ENCODE measurements at places on chromosomes 4 and X.
A peak's percentile ranks its signal among the peaks of the same experiment; 100 is the strongest.

DNA sequence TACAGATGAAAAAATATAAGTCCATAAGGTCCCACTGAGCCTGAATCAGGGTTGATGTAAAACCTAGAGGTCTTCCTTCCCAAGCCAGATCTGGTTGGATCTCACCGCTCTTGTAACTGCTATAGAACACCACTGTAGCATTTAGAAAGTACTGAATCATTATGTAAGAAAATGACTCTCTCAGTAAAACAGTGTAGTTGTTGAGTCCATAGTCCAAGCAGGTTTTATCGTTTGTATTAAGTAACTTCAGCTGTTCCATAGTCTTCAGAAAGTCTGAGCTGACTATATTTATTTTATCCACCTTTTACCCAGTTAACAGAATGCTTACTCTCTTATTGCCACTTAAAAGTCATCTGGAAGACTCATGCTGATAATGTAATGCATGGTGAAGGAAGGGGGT lies 82.2 kb downstream of the POLA1 start:
- DNase-seq: no peak

- DNase-seq: no peak
Observed at GRCh38 chr4:159706704-159707103, 603.8 kb downstream of the RAPGEF2 start.

- DNase-seq: no peak
Observed at GRCh38 chr4:173516621-173517524, 13.2 kb downstream of the HAND2 start.

- DNase-seq: no peak
Observed at GRCh38 chr4:7990807-7991459, 51.3 kb upstream of the AFAP1 start.

GRCh38 chrX:22800360-22800759 lies 199.4 kb upstream of the DDX53 start:
- DNase-seq: no peak

DNA sequence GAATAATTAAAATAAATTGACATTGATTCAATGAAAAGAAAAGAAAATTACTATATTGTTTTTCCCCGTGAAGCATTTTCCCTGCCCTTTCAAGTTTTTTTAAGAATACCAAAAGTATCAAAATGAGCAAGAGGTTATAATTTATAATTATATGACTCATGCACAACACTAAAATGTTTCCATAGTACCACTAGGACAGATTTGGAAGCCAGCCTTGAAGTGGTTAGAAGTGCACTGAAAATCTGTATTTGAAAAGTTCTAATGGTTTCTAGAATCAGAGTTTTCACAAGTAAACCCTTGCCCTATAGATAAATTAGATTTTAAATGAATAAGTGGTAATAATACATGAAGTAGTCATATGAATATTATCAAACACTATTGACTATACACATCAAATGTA lies 140.9 kb downstream of the HNRNPD start:
- DNase-seq: no peak

DNA sequence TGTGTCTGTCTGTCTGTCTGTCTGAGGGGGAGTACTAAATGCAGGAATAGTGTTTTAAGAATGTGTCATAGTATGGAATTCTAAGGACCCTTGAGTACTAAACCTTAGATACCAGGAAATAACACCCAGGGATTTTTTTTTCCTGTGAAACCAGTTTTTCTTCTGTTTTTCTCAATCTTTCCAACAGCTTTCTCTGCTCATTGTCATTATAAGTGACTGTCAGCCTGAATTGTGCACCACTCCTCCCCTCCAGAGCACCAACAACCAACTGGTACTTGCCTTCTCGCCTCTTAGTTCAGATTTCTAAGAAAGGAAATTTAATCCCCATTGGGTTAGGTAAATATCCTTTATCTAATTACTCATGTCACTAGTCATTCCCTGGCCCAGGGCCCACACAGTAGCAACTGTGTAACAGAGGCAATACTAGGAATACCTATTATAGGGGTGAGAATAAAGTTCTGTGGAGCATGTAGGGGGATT lies 320.6 kb downstream of the ADGRL3 start:
- DNase-seq: no peak

GRCh38 chrX:45766981-45767501 lies 566.4 kb upstream of the DIPK2B start:
- no peak for DNase-seq

DNA sequence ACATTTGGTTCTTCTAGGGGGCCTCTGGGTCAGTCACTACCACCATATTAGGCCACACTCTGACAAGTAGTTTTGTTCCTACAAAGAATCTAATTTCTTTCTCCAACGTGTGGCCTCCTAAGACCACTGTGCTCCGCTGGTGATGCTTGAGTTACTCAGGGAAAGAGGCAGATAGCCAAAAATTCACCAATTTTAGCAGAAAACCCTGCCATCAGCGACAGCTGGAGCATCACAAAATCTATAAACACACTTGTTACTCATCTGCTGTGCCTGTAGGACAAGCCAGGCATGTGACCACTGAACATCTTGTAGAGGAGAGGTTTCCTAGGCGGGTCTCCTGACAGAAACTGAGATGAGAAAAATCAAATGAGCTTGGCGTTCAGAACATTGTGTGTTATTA lies 105.4 kb downstream of the SYNPO2 start:
- no peak for DNase-seq

DNA sequence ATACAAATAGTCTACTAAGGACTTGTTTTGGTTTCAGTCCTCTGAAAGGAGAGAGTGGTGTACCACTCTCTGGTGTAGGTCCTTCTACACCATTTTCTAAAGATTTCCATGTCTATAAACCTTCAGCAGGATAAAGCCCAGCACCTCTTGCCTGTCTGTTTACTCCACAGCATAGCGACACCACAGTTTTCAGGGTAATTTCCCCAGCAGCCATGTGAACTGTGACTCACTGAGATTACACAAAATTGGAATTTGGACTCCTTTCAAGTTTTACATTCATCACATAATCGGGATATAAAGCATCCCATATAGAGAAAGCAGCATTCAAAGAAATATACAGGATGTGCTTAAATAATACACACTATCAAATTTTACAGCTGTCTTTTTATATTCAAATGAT lies 229.6 kb downstream of the PRDM5 start:
- no peak for DNase-seq

DNA sequence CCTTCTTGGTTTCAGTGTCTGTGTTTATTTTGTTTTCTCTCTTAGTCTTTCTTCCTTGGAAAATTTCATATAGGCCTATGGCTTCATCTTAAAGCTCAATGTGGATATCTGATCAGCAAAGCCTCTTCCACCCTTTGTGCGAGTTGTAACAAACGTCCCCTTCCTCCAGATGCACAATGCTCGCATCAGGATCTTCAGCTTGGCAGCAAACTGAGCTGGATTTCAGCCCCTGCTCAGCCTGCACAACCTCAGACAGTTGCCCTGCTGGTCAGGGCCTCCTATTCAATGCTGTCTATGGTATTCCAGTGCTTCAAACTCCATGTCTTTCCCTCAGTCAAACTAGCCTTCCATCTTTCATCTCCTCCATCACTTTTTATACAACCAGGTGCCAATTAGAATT lies 309.4 kb downstream of the ARHGAP24 start:
- DNase-seq: no peak

DNA sequence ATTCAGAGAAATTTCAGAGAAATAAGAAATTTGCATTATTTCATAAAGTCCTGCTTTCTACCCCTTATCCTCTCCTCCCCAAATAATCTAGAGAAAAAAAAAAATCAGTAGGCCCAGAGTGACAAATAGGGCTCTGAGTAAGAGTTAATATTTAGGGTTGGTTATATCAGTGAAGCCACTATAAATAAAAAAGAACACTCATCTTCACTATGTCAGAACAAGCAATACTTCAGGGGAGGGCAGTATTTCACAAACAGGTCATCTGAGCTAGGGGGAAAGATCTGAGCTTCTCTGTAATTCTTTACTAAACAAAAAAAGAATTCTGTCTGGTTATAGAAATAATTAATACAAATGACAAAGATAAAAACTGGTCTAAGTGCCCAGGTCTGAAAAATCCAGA lies 39.4 kb downstream of the PDE5A start:
- no peak for DNase-seq

GRCh38 chrX:6291444-6291843 lies 62.8 kb upstream of the NLGN4X start:
- no peak for DNase-seq

DNA sequence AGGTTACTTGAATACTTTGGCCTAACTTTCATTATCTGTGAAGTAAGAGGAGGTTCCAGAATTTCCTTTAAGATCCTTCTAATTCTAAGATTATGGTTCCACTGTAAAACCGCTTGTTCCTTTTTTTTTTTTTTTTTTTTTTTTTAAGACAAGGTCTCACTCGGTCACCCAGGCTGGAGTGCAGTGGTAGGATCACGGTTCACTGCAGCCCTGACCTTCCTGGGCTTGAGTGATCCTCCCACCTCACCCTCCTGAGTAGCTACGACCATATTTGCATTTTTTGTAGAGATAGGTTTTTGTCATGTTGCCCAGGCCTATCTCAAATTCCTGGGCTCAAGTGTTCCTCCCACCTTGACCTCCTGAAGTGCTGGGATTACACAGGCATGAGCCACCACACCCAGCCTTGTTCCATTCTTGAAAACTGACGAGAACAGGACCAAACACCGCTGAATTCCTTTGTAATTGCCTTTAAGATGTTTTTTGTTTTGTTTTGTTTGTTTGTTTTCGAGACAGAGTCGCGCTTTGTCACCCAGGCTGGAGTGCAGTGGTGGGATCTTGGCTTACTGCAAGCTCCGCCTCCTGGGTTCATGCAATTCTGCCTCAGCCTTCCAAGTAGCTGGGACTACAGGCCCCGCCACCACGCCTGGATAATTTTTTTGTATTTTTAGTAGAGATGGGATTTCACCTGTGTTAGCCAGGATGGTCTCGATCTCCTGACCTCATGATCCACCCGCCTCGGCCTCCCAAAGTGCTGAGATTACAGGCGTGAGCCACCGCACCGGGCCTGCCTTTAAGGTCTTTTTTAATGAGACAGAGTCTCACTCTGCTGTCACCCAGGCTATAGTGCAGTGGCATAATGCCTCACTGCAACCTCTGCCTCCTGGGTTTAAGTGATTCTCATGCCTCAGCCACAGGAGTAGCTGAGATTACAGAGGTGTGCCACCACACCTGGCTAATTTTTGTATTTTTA lies 6.8 kb downstream of the PDS5A start:
- DNase-seq: no peak

GRCh38 chr4:145626623-145626982 lies 7.4 kb downstream of the MMAA start:
- no peak for DNase-seq

GRCh38 chrX:64379924-64380323 lies 15.3 kb downstream of the MTMR8 start:
- DNase-seq: no peak

GRCh38 chr4:128709268-128709667 lies 100.2 kb upstream of the JADE1 start:
- no peak for DNase-seq

DNA sequence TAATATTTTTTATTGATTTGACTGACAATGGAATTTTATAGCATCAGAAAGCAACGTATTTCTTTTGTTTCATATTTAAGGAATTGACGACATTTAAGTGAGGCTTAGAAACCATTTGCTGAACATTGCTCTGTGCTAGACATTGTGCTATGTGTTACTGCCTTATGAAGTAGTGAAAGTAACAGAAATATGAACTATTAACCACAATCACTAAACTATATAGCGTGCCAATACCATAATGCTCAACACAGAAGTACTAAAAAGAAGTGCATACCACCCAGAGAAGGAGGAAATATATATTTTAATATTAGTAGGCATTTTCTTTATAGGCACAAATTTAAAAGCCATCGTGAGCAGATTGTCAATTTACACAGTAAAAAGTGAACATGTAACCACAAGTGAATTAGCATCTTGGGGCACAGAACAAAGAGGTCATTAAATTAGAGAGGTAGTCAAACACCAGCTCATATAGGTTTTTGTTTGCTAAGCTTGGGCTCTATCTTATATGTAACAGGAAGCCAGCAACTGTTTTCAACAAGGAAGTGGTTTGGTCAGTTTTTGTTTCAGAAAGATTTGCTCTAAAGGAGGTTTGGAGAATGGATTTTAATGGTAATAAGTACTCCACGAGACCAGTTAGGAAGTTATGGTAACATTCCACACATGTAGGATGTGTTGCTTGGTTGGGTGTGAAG lies 270.7 kb downstream of the GRXCR1 start:
- no peak for DNase-seq

- DNase-seq: no peak
Observed at GRCh38 chrX:10377427-10377826, 220.7 kb downstream of the CLCN4 start.

GRCh38 chr4:148089624-148090023 lies 352.6 kb downstream of the NR3C2 start:
- DNase-seq: no peak

- no peak for DNase-seq
Observed at GRCh38 chr4:63080934-63081333, 1328.3 kb downstream of the TECRL start.

DNA sequence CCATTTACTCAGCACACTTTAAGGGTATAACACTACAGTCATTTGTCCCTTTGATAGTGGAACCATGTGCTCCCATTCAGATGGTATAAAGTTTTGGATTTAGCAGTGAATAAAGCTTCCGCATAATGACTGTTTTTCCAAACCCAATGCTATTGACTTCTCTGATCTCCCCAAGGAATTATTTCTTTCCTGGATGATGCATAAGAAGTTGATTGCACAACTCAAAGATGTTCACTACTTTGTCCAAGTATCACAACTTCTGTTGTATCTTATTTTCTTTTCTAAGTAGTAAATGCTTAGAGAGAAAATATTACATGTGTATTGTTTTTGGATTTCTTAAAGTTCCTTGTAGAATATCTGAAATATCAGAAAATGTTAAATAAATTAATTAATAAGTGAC lies 300.2 kb downstream of the GPM6A start:
- DNase-seq: no peak

DNA sequence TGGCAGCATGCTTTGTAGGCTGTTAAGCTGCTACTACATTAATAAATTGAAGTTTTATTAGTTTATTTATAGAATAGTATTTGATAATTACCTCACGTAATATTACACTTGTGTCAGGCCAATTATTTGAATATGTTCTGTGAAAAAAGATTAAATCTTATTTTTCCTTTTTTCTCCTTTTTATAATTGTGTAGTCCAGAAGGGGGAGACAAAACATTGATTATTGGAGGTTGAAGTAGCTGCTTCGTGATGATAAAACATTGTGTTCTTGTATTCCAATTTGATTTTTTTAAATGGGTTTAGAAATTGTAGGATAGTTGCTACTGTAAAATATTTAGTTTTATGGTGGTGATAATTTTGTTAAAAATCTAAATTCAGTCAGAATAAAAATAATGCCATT lies 85.7 kb downstream of the DIAPH2 start:
- no peak for DNase-seq

DNA sequence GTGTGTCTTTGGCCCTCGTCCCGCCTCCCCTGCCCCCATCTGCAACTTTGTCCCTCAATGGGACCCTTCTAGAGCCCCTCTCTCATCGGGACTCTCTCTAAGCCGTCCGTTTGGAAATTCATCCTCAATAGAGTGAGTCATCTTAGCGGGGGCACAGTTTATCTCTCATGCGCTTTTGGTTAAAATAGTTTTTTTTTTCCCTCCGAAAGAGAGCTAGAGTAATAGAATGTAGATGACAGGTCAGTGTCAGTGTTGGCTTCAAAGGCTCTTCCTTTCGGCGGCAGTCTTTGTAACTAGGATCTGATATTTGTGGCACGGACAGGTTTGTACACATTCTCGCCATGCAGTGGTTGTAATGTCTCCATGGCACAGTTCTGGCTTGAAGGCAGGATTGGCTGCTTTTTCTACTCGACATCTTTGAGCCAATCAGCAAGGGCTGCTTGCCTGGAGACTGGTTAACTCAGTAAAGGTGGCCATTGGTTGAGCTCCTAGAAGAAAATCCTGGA lies 989 bp downstream of the N4BP2 start:
- DNase-seq: peak; percentile 81

GRCh38 chr4:54575919-54576318 lies 81.8 kb upstream of the KIT start:
- no peak for DNase-seq

GRCh38 chr4:126727461-126727860 lies 905.3 kb upstream of the INTU start:
- DNase-seq: no peak
